ENCODE measurements at places on chromosomes 7 and 10. TPM values are rescaled to one million over a fixed set of nuclear protein-coding genes. Genes with fewer than 3 reads are reported as not detected.

Gene UCMA
- total RNA-seq, result not detected

Gene PAX4
- total RNA-seq, result not detected

Gene ARF5
- total RNA-seq, result 94.8 TPM

Gene DENND2A
- total RNA-seq, result 16.4 TPM

Gene TRPV5
- 0.31 TPM for total RNA-seq

Gene ELN
- 10.9 TPM for total RNA-seq

Gene CLEC5A
- total RNA-seq, result not detected

Gene GIMAP2
- total RNA-seq, result 4.4 TPM

Gene ZNF117
- 58.6 TPM for total RNA-seq

Gene CYREN
- 15.1 TPM for total RNA-seq

Gene CYP2E1
- total RNA-seq, result 10.5 TPM

Gene SPDYE11
- not detected for total RNA-seq

Gene CHN2
- 76.3 TPM for total RNA-seq

Gene LIPM
- total RNA-seq, result not detected

Gene PRKAR2B
- 227 TPM for total RNA-seq

Gene OR6V1
- total RNA-seq, result not detected

Gene RPEL1
- 0.16 TPM for total RNA-seq

Gene OR2A7
- total RNA-seq, result not detected

Gene ZNF438
- 3.9 TPM for total RNA-seq

Gene FAM180A
- total RNA-seq, result not detected

Gene TMEM213
- not detected for total RNA-seq

Gene BAZ1B
- 53.0 TPM for total RNA-seq

Gene EN2
- not detected for total RNA-seq

Gene PRRT4
- total RNA-seq, result 2.7 TPM

Gene LAMTOR4
- total RNA-seq, result 22.6 TPM

Gene ADCYAP1R1
- 53.0 TPM for total RNA-seq
